Hepatic stellate cell (primary cell): ENCODE measurements at places on chromosomes 4 and X.

- DNase-seq, result no peak
These were observed 66.2 kb upstream of the USP9X start for GRCh38 chrX:41019041-41019392.

- no peak for DNase-seq
These were observed 26.4 kb upstream of the REPS2 start for GRCh38 chrX:16920075-16920474.

GRCh38 chr4:84063619-84064018, 435.5 kb downstream of the NKX6-1 start:
- DNase-seq, result no peak

DNA sequence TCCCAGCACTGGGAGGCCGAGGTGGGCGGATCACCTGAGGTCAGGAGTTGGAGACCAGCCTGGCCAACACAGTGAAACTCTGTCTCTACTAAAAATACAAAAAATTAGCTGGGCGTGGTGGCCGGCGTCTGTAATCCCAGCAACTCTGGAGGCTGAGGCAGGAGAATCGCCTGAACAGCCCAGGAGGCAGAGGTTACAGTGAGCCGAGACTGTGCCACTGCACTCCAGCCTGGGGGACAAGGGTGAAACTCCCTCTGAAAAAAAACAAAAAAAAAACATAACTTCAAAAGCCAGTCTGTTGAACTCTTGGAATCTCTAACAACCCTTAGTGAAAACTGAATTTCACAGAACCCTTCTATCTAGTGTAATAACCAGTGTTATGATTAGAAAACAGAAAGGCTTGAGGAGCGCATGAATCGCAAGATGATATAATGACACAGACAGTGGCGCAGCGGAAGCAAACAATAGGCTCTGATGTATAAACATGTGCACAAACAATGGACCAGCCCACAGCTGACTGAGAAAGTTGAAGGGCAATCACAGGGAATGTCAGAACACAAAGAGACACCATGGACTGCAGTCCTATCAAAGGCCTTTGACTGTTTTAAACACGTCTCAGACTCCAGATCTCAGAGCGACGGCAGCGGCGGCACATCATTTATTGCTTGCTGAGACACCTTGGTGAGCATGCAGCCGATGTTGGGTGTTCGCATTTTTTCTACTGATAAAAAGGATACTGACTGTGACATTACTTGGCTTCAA, 81.6 kb downstream of the NSUN7 start:
- no peak for DNase-seq

DNA sequence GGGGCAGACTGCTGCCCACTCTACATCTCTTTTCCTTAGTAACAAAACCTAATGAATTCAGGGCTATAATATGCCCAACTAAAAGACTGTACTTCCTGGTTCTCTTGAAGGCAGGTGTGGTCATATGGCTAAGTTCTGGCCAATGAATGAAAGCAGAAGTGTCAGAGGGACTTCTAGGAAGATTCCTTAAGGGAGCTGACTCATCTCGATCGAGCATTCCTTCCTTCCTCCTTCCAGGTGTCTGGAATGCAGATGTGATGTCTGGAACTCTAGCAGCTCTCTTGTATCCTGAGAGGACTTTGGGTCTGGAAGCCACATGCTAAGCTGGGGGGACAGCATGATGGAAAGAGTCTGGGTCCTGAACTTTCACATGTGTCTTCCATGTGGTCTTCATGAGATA, 116.2 kb upstream of the STX18 start:
- DNase-seq, result no peak

DNA sequence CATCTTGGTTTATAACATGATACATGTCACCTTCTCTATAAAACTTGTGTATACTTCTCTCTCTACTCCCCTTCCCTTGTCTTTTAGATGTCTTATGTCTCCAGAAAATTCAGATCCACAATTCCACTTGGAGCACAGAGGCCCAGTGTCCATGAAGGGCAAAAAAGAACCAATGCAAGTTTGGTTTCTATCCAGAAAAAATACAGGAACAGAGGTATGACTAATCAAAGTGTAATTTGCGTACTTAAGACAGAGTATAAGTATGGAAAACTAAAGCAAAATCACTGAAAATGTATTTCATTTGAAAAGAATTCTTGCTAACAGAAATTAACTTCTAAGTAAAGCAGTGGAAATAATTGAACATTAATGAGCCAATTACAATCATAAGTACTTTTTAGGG, 46.2 kb downstream of the GUCY1B1 start:
- DNase-seq, result no peak

DNA sequence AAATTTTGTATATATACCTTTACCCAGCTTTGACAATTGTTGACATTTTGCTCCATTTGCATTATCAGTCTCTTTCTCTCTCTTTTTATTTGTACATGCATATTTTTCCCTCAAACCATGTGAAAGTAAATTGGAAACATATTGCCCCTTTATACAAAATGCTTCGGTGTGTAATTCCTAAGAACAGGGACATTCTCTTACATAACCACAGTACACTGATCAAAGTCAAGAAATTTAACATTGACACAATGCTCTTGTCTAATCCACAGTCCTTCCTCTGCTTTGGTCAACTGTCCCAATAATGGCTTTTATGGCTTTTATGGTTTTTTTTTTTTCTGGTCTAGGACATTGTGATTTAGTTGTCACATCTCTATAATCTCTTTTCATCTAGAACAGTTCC, 9.5 kb upstream of the SMS start:
- DNase-seq, result no peak

- DNase-seq, result peak; percentile 1
These were observed 795 bp upstream of the BRWD3 start for GRCh38 chrX:80810365-80810978.

GRCh38 chr4:150943818-150944217, 71.3 kb downstream of the LRBA start:
- no peak for DNase-seq

DNA sequence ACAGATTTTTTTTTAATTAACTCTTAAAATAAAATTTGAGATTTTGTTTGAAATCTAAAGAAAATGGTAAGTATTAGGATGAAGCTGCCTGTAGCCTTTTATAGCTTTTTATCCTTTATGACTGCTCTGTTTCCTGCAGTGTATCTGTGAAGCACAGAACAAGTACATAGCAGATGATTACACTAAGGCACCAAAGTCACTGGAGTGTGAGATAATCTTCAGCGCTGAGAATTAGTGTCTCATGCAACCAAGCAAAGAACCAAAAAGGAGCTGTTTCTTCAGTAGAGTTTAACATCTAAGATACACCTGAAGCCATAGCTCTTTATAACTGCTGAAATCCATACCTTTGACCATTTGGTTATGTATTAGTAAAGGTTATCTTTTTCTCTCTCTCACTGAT, 1989.8 kb upstream of the PCDH10 start:
- DNase-seq, result no peak

GRCh38 chrX:134645936-134646543, 12.2 kb downstream of the PLAC1 start:
- DNase-seq, result no peak

GRCh38 chrX:389021-389441, 2.3 kb upstream of the PPP2R3B start:
- DNase-seq, result no peak

DNA sequence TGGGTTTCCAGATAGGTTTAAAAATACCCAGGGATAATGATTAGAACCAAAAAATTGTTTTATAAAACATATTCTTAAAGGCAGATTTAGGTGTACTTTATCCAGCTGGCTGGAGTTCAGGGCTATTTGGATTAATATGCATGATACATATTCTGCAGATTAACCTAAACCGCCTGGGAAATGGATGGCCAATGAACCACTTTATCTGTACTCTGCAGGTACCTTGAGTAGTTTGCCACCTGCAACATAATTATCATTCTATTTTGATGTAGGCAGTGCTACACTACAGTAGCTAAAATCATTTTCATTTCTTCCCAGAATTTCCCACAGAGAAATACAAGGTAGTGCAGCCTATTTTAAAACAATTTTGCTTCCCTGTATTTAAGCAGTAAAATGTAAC, 683.2 kb upstream of the GNPDA2 start:
- DNase-seq, result no peak

GRCh38 chr4:106478152-106478551, 109.6 kb upstream of the GIMD1 start:
- DNase-seq, result no peak

DNA sequence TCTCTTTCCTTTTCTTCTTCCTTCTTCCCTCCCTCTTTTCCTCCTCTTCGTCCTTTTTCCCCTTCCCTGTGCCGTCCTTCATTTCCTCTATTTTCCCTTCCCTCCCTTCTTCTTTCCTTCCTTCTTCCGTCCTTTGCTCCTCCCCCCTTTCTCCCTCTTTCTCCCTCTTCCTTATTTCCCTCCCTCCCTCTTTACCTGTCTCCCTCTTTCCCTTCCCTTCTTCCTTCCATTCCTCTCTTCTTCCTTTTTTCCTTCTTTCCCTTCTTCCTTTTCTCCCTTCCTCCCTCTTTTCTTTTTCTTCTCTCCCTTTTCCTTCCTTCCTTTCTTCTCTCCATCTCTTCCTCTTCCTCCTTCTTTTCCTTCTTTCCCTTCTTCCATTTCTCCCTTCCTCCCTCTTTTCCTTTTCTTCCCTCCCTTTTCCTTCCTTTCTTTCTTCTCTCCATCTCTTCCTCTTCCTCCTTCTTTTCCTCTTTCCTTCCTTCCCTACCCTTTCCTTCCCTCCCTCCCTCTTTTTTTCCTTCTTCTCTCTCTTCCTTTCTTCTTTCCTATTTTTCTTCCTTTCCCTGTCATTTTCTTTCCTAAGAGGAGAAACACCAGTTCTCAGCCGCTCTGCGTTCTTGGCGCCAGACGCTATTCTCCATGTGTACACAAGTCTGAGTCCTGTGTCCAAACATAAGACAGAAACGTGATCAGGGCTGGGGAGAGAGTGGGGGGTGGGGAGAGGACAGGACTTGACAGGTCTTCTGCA, 597.1 kb downstream of the MID1IP1 start:
- DNase-seq, result no peak

- no peak for DNase-seq
These were observed 150.3 kb downstream of the MSL3 start for GRCh38 chrX:11908371-11908770.

GRCh38 chr4:163755013-163755412, 260.5 kb downstream of the TMA16 start:
- no peak for DNase-seq

- peak; percentile 53 for DNase-seq
These were observed 134.4 kb downstream of the SMIM20 start for GRCh38 chr4:26048378-26048882.

DNA sequence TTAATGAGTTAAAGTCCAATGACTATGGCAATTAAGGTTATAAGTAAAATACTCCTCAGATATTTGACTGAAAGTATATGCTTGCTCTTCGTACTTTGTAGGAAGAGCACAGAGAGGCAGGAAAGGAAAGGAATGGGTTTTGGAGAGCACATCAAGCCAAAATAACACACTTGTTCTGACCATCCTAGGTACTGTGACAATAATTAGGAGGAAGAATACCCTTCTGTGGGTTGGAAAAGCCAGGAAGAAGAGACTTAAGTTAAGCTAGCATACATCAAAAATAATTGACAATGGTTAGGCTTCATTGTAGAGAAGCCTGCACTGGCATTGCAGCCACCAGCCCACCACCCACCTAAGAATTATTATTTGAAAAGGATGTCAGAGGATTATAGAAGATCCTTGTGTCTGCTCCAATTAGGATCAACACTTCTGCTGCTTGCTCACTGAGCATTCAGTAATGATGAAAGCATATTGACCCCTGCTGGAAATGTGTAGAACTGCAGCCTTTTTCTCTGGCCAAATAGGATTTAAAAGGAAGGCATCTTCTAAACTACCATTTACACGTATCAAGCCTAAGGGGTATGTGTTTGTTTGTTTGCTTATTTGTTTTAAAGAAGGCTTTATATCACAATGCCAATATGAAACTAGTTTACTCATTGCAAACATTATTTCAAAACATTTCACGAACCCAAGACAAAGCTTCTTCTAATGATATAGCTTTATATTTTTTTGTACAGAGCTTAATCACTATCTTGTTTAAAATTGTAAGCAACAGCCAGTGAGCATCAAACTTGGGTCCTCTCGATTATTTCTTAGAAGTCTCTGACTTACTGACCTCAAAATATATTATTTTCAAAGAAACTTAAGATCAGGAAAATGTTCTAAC, 286.2 kb upstream of the TET2 start:
- peak; percentile 34 for DNase-seq

DNA sequence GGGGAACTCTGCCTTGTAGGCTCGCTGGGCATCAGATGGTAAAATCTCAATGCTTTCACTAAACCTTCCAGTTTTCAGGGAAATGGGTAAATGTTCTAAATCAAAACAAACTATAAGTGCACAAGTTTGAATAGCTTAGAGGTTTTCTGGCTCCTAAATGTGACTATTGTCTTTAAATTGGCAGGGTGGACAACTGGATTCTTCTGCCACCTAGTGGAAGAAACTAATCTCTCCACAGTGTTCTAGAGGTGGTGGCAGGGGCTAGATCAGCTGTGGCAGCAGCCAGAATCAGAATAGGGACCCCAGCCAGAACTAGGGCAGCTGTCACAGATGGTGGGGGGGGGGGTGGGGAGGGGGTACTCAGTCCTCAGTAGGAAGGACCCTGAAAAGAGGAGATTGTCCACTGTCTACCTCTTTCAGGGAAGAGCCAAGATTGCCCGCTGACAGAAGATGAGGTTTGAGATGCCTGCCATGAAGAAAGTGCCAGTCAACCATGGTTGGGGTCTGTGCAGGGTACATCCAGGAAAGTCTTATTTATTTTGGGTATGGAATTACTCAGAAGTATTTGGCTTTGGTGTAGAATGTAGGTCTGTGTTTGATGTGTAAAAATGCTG, 201.4 kb downstream of the CCNG2 start:
- peak; percentile 29 for DNase-seq

GRCh38 chr4:2743518-2744445, 12.4 kb downstream of the TNIP2 start:
- DNase-seq, result no peak

DNA sequence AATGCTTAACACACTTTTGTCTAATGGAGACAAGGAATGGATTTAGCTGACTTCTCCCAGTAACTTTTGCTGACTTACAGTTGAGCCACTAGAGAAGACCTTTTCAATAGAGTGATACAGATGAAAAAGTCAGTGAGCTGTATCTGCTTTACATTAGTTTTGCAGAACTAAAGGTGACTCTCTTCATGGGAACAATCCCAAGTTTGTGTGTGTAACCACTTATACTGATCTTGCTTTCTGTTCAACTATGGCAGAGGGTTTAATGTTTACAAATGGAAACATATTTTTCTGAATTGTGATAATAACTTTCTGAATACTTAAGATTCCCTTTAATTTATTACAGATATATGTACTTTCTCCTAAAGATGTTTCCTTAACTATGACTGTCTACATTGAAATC, 182.6 kb upstream of the PUDP start:
- no peak for DNase-seq
